ENCODE measurements at places on chromosomes 13 and 19. TPM values are rescaled to one million over a fixed set of nuclear protein-coding genes. Genes with fewer than 3 reads are reported as not detected.

The PDX1 gene
- not detected for total RNA-seq

DNA sequence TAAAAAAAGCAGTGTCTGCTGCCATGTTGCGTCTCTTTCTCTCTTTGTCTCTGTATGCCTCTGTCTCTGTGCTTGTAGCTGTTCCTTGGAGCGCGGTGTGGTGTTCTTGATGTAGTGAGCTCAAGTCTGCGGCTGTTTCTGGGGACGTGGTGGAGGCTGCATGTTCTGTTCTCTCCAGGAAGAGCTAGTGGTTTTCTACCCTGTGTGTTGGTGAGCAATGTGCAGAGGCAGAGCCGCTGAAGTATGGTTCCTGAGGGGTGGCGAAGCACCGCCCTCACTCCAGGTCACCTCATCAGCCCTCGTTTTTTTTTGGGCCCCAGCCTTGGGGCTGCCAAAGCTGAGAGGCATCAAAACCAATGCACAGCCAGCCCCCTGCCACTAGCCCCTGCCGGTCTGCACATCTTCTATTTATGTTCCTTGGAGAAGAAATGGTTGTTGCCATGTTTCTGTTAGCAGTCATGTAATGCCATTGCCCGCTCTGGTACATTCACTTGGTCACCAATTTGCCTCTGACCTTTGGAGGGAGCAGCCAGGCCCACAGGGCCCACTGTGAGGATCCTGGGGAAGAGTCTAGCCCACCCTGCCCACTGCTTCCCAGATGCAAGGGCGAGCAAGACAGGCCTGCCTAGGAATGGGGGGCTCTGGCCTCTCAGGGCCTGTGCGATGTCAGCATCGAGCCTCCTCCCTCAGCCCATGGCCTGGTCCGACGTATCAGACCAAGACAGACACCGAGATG, 7.2 kb downstream of the HNRNPL start:
- no peak for DNase-seq

DNA sequence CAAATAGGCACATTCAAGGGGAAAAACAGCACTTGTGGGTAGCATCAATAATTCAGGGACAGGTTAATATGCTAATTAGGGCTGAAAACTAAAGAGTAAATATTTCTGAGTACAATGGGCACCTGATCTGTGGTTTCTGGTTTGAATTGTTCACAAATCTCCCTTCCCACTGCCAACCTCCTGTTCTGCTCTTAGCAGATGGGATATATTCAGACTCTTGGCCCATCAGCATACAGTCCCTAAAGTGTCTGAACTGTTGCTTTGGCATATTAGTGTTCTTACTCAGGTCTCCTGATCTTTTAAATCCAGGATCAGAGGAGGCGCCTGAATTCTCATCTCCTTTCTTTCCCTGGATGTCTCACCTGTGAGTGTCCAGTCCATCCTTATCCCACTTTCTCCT, 8.2 kb upstream of the LRCH1 start:
- no peak for DNase-seq

DNA sequence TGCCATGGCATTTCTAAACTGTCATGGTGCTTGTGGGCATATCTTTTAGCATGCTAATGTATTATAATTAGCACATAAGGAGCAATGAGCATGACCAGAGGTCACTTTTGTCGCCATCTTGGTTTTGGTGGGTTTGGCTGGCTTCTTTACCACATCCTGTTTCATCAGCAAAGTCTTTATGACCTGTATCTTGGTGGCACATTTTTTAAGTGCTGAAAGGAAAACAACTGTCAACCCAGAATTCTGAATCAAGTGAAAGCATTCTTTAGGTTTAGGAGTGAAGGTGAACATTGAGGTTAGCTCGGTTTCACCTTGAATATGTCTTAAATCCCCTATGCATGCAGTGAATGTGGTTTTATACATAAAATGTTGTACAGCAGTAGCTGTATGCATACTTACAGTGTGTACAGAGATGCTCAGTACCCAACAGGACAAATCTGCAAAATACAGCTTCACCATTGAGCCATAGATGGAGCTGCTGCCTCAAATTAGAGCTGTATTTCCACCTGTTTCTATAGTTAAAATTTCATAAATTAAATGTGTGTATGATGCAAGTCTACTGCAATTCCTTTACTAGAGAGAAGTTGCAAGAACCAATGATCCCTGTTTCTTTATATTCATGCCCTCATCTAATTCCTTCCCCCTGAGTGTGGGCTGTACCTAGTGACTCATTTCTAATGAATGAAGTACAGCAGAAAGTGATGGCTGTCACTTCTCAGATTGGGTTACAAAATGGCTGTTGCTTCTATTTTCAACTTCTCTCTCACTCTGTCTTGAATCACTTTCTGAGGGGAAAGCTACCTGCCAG, 25.2 kb upstream of the IGSF23 start:
- no peak for DNase-seq

- DNase-seq: no peak
These were observed 27.1 kb downstream of the MEGF8 start for GRCh38 chr19:42352301-42353259.

- no peak for DNase-seq
These were observed 59.0 kb downstream of the GSX1 start for GRCh38 chr13:27851096-27851850.
